AG10803 (cell line): ENCODE measurements at places on chromosomes 2 and 18.

GRCh38 chr2:180890781-180891180, 89.6 kb upstream of the UBE2E3 start:
- peak; percentile 59 for DNase-seq

GRCh38 chr2:134413430-134413829, 159.6 kb downstream of the MGAT5 start:
- DNase-seq = no peak

DNA sequence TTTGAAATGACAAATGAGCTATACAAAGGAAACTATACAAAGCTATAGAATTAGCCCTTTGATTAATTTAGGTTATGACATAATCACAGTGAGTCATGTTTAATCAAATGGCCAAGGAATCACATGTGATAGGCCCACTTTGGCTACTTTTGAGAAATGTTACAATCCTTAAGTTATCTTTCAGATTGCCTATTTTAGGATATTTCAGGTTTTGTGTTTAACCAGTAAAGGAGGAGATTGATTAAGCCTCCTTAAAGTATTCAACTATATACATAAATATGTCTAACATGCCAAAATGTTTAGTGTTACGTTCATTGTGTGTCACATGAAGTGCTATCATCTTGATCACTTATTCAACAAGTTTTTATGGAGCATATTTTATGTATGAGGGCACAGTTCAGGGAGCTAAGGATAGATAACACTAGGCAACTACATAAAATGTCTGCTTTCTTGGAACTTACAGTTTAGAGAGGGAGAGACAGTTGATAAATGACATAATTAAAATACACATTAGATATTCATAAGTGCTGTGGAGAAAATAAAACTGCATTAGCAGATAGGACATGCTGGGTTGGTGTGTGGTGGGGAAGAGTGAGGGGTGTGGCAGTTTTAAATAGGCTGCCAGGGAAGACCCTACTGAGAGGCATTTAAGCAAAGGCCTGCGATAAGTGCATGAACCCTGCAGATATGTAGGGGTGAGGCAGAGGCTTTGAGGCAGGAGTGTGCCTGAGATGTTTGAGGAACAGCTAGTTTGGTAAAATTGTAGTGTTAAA, 77.2 kb downstream of the LTBP1 start:
- DNase-seq = no peak

- DNase-seq = no peak
Observed at GRCh38 chr2:52844701-52845423, 922.7 kb upstream of the CHAC2 start.

DNA sequence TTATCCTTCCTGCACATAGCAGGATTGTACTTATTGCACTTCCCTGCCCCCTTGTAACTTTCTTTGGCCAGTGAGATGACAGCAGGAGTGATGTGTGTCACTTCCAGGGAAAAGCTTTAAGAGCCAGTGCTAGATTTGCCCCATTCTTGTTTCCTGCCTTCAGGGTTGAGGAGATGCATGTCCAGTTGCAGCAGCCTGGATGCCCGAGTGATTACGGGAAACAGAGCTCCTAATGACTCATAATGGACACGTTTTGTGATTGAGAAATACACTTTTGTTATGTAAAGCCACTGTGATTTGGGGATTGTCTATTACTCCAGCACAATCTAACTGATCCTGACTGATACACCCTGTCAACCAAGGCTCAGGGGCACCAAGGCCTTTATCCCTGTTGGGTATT, 5.0 kb upstream of the TET3 start:
- peak; percentile 88 for DNase-seq

DNA sequence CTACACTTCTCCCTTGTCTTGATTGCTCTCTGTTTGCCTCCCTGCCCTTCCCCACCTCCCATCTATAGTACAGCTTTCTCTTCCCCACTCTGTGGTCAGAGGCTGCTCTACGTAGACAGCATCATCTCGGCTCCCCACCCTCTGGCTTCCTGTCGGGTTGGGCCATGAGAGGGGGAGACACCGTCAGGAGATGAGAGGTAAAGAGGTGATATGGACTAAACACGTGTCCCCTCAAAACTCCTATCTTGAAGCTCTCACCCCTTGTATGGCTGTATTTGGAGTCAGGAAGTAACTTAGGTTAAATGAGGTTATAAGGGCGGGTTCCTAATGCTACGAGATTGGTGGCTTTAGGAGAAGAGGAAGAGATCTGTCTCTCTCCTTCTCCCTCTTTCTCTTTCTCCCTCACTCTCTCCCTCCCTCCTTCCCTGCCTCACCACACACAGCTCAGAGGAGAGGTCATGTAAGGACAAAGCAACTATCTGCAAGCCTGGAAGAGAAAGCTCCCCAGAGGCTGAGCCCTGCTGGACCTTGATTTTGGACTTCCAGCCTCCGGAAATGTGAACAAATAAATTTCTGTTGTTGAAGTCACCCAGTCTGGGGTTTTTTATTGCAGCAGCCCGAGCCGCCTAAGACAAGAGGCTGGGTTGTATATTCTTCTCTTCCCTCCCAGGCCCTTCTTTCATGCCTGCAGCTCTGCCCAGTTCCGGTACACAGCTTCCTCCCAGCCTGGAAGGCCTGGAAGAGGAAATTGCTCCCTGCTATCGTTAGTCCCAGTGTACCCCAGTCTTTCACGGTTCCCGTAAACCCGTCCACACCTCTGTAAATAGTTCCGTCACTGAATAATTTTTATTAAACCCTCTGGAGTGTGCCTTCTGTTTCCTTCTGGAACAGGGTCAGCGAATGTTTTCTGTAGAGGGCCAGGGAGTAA, 138.0 kb downstream of the AKAIN1 start:
- DNase-seq = no peak

- DNase-seq = peak; percentile 62
Observed at GRCh38 chr2:174939046-174939445, 66.1 kb downstream of the CHN1 start.

DNA sequence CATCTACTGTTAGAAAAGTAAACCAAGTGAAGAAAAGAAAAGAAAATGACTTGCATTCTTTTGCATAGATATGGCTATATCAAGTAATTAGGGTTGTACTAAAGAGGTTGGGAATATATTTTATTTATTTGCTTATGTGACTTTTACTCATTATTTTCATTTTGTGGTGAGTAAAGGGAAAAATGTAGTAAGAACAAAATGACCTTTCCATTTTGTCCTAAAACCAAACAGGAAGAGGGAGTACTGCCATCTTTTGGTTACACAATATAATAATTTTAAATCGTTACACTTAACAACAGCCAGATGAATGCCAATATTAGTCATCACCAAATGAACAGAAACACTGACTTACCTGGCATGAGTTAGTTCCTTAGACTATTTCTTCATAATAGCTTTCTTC, 47.3 kb upstream of the NDUFV2 start:
- DNase-seq = peak; percentile 93

DNA sequence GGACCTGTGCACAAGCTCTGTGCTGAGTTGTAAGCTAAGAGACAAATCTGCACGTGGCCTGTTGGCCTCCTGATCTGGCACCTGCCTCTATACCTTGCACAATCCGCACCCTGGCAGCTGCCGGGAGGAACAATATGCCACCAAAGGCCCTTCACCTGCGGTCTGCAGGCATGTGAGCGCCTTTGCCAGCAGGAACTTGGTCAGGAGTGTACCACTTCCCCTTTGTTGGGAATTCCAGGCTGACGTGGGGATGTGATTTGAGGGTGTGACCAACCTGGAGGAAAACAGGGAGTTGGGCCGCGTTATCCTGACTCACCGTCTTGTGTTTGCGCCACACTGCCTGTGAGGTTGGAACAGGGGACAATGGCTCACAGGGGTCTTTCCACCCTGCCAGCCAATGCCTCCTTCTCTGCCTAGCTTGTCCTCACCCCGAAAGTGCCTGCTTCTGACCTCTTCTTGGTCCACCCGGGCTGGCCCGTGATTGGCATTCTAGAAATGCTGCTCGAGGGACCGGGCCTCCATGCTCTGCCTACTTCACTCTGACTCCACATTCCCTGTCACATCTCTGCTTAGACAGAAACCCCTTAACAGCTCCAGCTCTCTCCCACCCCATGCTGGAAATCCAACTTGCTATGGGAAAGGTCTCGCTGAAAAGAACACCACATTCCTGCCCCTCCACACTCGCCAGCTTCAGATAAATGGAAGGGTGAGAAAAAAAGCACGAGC, 67.1 kb upstream of the MAP4K4 start:
- DNase-seq = no peak

GRCh38 chr18:470661-471501, 29.6 kb downstream of the COLEC12 start:
- DNase-seq = peak; percentile 84

- no peak for DNase-seq
Observed at GRCh38 chr2:213220967-213221603, 63.2 kb upstream of the SPAG16 start.

DNA sequence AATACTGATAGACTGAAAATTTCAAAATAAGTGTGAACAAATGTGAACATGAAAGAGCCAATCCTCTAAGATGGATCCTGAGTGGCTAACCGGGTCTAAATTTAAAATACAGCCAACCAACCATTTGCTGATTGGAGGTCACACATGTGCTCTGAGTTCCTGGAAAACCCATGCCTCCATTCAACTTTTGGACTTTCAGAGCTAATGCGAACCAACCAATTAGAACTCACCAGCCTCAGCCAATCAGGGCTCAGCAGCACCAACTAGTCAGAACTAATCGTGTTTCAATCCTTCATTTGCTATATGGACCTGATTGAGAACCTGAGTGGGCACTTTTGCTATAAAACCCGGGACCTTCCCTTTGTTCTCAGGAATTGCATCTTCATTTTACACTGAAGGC, 111.5 kb downstream of the MEP1B start:
- DNase-seq = no peak

DNA sequence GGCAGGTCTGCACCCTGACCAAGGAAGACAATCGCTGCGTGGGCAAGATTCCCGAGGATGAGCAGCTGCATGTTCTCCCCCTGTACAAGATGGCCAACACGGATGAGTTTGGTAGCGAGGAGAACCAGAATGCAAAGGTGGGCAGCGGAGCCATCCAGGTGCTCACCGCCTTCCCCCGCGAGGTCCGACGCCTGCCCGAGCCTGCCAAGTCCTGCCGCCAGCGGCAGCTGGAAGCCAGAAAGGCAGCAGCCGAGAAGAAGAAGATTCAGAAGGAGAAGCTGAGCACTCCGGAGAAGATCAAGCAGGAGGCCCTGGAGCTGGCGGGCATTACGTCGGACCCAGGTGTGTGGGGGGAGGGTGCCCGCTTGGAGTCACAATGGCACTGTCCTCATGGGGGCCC, 48.4 kb downstream of the BOLA3 start:
- no peak for DNase-seq

DNA sequence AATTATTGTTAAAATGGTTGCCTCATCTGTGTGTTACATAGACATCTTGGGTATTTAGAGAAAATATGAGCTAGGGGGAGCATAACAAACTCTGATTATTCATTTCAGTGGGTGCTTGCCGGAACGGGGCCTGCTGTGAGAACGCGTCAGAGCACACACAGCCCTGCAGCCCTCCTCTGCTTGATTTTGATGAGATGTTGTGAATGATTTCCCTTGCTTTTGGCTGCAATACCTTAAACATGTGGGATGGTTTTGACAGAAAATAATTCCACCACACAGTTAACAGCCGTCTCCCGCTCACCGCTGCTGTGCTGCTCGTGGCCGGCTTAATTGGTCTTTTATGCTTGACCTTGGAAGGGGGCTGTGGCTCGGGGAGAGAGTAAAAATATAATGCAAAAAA, 49.9 kb upstream of the TXNDC2 start:
- peak; percentile 21 for DNase-seq

DNA sequence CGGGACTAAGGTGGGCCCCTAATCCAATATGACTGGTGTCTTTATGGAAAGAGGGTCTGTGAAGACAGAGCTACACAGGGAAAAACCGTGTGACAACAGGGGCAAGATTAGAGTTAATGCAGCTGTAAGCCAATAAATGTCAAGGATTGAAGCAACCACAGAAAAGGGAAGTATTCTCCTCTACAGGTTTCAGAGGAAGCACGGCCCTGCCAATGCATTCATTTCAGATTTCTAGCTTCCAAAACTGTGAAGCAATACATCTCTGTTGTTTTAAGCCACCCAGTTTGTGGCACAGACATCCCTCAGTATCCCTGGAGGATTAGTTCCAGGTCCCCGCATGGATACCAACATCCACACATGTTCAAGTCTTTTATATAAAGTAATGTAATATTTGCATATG, 48.8 kb downstream of the SPP2 start:
- DNase-seq = no peak

- DNase-seq = no peak
Observed at GRCh38 chr2:46704041-46704440, 211.6 kb downstream of the MCFD2 start.

GRCh38 chr2:15241201-15241600, 319.9 kb downstream of the NBAS start:
- no peak for DNase-seq

DNA sequence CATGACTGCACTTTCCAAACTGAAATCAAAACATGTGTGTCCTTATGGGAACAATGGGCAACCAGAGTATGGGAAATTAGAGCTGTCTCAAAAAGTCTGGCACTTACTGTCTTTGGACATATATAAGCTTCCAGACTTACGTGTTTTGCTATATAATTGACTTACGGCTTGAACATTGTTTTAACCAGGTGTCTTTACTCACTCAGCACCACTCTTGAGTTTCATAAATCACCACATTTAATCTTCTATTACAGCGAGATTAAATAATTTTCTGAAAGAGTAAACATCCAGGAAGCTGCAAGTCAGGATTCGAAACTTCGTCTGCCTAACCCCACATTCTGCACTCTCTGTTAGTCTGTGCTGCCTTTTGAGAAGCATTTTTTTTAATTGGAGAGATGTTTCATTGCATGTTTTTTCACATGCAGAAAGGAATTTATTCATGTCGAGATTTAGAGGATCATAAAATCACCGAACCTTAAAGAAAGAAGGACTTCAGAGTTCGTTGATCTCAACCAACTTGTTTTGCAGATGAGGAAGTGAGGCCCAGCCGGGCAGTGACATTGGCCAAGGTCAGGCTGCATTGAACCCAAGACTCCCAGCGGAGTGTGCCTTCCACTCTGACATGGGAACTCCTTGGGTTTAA, 137.3 kb downstream of the SETBP1 start:
- no peak for DNase-seq

DNA sequence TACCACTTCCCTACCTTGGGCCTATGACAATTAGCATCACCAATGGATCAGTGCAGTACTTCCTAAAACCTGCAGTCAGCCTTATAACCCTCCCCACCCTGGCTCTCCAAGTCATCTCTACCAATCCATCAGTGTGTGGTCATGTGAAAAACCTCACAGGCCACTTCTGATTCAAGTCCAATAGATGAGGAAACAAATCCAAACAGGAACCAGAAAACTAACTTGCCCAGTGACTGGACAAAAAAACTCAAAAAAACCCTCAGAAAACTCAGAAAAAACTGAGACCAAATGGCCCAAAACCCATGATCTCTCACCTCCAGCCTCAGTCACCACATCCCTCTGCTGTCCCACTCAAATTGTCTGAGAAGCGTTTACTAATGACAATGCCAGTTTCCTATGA, 43.3 kb downstream of the TGFA start:
- DNase-seq = peak; percentile 58
